ENCODE measurements at places on chromosomes 16 and 17.

- no peak for DNase-seq
These were observed 203.2 kb downstream of the NTN1 start for GRCh38 chr17:9224485-9224884.

DNA sequence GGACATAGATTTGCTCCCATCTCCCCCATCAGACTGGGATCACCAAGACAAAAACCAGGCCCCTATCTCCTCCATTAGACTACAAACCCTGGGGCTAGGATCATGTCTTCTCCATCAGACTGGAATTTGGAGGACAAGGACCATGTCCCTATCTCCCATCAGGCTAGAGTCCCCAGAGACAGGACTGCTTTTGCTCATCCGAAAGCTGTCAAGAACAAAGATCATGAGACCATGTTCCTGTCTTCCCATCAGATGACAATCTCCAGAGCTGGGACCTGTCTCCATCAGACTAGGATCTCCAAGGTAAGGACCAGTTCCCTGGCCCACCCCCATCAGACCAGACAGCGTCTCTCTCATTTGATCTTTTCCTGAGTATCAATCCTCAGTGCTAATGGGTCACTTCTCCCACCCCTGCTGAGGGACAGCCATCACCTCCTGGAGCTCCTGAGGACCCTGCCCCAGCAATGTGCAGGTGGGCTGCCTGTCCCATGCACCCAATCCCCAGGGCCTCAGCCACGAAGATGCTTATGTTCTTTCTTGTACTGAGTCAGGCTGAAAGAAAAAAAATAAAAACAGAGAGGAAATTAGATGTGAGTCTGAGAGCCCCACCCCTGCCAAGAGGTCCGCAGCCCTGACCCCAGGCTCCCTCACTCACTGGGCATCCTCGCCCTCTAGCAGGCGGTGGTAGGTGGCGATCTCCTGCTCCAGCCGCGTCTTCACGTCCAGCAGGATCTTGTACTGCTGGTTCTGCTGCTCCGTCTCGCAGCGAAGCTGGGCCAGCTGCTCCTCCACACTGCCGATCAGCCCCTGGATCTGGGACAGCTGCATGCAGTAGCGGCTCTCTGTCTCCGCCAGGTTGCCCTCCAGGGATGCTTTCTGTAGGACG is 90.3 kb downstream of the GOSR1 start:
- DNase-seq = no peak

GRCh38 chr17:28327709-28328108 is 7.6 kb downstream of the IFT20 start:
- DNase-seq = no peak

GRCh38 chr16:87163637-87164036 is 153.6 kb downstream of the C16orf95 start:
- no peak for DNase-seq

DNA sequence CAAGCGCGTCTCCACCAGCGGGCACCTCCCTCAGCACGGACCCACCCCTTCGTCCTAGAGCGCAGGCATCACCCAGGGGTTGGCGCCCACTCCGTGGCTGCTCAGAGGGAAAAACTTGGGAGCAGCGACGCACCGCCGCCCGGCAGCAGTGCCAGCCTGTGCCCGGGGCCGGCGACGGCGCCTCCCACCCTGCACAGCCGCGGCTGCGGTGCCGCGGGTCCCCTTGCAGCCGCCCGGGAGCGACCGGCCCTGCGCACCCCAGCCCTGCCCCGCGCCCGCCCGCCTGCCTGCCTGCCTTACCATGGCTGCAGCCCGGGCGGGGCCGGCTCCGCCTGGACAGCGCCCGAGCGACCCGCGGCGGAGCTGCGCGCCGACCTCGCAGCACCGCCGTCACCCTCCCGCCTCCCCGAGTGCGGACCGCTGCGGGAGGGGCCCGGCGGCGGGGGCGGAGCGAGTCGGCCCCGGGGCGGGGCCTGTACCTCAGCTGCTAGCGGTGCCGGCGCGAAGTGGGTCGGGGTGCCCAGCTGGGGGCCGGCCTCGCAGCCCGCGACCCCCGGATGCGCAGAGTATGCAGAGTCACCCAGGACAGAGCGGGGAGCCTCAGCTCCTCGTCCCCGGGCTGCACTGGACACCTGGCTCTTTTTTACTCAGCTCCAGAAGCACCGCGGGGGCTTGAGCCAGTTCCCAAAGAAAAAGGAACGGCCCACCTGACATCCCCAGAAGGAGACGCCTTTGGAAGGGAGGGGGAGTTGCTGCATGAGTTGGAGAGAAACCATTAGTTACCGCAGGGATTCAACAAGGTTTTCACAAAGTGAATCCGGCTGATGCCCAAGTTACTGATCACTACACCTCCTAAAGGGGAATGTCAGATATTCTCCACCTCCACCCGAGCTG is 17.5 kb upstream of the MTMR4 start:
- DNase-seq = peak; percentile 81

DNA sequence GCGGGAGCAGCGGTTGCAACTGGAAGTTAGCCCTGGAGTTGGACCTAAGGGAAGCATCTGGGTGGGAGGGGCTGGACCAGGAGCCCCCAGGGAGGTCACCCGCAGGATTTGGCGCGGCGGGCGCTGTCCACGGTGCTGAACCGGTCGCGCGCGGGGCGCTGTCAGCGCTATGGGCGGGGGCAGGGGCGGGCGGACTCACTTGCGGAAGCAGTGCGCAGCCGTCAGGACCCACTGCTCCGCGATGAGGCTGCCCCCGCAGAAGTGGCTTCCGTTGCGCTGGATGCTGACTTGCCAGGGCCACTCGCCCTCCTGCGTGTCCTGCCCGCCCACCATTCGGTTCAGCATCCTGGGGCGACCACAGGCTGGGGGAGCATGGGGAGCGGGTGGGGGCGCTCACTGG is 4.5 kb downstream of the PRSS27 start:
- DNase-seq = peak; percentile 90

DNA sequence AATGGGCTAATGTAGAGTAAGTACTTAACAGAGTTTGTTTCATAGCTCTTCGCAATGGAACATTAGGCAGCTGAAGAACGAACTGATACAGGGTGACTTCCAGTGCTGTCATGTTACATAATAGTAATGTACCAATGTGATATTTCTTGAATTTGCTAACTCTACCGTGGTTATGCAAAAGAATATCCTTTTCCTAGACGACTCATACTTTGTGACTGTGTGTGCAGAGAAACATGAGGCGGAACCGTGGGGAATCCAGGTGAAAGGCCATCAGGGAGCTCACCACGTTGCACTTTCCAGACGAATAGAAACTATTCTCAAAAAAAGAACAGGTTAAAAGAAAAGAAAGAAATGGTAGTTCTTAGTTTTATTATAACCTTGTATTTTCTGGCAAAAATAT is 13.2 kb downstream of the NOB1 start:
- no peak for DNase-seq

- DNase-seq = no peak
These were observed 4.6 kb downstream of the PIEZO1 start for GRCh38 chr16:88780142-88781062.

- no peak for DNase-seq
These were observed 1554.6 kb downstream of the CDH8 start for GRCh38 chr16:60481591-60481990.

DNA sequence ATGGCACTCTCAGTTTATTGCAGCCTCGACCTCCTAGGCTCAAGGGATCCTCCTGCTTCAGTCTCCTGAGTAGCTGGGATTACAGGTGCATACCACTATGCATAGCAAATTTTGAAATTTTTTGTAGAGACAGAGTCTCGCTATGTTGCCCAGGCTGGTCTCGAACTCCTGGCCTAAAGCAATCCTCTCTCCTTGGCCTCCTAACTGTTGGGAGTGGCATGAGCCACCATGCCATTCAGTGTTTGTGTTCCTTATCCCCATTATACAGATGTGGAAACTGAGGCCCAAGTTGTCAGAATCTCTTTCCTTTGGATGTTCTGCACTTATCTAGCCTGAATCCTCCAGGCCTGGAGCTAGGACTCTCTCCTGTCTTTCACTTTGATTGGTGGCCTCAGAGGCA is 40.8 kb upstream of the NKD1 start:
- DNase-seq = no peak

DNA sequence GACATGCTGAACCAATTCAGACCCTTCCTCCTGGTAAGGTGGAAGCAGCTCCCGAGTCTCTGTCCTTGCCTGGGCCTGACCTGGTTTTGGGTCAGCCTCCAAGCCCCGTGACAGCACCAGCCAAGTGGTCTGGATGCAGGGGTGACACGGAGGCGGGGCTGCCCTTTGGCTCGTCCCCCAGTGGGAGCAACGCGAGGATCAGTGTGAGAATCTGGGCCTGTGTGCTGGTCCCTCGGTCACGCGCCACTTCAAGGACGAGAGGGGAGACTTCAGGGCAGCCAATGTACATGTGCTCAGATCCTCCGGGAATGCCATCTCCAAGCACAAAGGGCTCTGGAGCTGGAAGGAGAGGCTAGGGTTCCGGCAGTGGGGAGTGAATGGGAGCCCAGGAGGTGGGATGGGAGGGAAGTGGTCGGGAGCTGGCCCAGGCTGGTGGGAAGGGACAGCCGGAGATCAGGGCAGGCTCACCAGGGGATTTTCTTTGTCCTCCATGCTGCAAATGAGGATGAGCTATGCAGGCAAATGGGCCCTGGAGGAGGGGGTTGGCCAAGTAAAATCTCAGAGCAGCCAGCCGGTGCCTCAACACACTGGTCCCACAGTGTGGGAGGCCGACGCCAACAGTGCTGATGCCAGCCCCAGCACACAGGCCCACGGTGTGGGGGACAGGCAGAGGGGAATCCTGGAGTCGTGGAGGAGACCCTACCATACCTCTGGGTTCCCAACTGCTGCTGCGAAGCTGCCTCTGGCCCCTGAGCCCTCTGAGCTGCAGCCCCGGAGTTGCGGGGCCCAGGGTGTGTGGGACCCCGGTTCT is 4.2 kb upstream of the NDRG4 start:
- DNase-seq = no peak

- no peak for DNase-seq
These were observed 12.1 kb upstream of the KCNJ12 start for GRCh38 chr17:21363776-21364642.

GRCh38 chr16:2465653-2466415 is 5.3 kb upstream of the NTN3 start:
- DNase-seq = no peak

DNA sequence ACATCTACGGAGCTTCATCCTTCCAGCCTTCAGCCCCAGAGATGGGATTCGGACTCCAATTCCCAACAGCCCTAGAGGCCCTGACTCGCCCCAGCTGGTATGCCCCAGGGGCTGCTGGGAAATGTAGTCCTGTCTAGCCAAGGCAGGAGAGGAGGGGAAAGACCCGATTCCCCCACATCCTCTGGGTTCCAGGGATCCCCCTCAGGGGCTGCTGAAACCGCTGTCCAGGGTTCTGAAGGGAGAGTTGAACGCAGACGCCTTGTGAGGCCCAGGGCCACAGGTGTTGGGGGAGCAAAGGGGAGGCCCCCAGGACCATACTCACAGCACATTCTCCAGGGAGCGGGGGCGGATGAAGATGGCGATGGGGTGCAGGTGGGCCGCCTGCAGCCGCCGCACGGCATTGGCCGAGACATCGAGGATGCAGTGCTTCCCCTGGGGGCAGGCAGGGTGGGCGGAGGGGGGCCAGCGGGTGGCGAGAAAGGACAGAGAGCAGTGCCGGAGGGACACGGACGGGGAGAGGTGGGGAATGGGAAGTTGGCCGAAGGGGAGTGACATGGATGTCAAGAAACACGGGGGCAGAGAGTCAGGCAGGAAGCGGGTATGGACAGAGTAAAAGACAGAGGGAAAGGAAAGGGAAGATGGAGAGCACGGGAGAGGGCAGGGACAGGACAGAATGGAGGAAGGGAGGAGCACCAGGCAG is 12.6 kb upstream of the ASGR1 start:
- no peak for DNase-seq

DNA sequence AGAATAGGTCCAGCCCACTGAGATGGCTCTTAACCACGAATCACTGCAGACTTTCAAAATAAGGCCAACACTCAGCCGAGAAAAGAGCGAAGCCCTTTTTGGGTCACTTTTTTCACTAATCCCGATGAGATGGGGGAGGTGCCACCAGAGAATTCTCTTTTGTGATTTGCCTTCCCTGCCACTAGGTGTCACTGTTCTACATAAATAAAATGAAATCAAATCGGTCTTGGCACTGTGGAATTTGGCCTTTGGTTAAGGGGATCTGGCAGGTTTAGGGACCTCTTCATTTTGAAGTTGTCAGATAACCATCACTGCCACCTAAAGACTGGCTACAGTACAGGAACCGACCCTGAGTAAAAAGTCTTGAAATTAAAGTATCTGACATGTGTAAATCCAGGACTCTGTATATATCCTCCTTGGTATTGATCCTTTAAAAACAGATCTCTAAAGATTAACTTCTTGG is 147.0 kb downstream of the HS3ST4 start:
- DNase-seq = peak; percentile 61

DNA sequence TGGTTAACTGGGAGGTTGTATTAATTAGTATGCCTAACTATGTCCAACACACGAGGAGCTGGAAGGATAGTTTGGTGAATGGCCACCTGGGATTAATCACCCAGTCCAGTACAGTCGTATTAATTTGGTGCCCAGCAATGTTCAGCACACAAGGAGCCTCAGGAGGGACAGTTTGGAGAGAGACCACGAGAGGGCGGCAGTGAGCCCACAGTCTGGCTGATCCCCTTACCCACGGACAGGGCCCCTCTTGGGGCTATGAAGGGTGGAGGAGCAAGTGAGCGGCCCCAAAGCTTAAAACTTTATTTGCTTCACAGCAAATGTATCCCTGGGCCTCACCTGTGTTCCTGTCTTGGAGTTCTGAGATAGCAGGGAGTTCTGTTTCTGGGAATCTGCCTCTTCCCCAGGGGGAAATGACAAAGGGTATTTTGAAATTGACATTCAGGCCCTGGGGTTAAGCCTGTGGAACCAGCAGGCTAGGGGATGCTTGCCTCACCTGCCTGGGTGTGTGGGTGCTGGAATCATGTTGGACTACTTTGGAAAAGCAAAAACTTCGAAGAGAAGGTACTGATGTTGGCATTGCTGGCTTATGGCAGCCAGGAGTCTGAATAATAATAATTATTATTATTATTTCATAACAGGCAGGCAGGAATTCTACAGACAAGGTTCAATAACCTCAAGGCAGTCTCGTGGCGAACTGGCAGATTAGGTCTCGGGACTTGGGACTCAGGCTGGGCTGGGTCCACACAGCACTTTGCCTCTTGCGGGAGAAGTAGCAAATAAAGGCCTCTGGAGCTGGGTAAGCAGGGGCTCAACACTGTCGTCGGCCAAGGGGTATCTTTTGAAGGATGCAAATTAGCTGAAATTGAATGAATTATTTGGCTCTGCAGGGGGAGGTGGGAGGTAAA is 227.6 kb upstream of the ASIC2 start:
- DNase-seq = peak; percentile 70

GRCh38 chr17:57927048-57927723 is 28.0 kb downstream of the CUEDC1 start:
- no peak for DNase-seq

DNA sequence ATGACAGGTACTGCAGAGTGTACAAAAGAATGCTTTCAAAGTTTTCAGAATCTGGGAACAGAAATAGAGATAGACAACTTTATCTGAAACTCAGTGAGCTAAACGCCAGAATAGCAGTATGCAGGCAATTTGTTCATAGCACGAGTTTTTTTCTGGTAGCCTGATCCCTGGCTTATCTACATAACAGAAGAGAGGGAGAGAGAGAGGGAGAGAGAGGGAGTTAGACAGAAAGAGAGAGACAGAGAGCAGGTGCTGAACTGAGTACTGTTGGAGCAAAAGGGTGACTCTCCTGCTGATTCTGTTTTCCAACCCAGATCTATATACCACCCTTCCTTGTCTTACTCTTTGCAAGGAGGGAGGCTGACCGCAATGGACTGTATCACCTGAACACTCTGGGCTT is 388.0 kb upstream of the CA10 start:
- DNase-seq = no peak

GRCh38 chr16:81627024-81627423 is 152.1 kb upstream of the PLCG2 start:
- DNase-seq = no peak

Data from activated CD8-positive, alpha-beta memory T cell treated with anti-CD3 and anti-CD28 coated beads for 24 hours (primary cell).